ENCODE measurements at places on chromosomes 12 and 14.

DNA sequence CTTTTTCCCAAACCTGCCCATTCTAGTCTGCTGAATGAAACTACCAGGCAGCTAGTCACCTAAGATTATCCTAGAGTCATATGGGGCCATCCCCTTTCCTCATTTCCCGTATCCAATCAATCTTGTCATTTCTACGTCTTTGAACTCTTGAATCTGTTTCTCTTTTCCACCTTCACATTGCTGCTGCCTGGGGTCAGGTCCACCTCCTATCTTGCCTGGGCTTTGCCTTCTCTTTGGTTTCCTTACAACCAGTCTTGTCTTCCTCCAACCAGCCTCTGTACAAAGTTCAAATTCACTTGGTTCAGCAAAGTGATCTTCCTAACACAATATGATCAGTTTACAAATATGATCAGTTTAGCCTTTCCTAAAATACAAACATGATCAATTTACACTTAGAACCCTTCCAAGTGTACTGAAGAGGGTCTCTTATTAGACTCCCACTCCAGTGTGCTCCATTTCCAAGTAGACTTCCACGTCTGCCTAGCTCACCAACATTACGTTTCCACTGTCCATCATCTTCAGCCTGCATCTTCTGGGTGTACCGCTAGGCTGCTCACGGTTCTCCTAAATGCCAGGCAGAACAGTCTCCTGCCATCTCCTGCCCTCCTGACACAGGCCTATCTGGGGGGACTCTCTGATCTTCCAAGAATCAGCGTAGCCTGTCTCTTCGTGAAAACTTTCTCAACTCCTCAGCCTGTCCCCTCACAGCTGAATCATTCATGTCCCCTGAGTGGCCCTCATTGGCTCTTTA lies 4.1 kb upstream of the ACVR1B start:
- no peak for DNase-seq
- peaks cover 3% of the 10 kb centered on the region for H3K36me3 ChIP-seq
- H3K4me3 ChIP-seq = no peak overlapping the region
- peaks cover 7% of the 10 kb centered on the region for H3K4me1 ChIP-seq
- no peak overlapping the region for H3K27ac ChIP-seq

DNA sequence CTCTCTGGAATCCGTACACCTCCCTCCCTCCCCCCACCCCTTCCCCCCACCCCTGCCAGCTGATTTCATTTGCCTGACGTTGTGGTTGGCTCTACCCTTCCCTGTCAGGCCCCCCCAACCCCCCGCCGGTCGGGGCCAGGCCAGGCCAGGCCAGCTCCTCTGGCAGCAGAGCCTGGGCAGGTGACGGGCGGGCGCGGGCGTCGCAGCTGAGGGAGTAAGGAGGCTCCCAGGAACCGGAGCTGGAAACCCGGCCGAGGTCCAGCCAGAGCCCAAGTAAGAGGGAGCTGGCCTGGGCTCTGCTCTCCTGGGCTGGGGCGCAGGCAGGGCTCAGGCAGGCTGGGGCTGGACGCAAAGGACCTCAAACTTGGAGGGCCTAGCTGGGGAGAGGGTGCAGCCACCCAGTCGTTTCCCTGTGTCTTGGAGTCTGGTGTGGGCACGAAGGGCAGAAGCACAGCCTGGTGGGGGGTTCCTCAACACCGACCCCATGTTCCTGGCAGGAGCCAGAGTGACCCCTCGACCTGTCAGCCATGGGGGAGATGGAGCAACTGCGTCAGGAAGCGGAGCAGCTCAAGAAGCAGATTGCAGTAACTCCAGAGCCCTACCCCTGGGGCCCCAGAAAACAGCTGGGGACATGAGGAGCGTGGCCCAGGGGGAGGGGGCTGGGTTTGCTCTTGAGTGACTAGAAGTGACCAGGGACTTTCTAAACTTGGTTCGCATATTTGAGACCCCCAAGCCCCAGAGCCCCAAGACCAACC lies at the start of gene GNB3:
GNB3 (plus strand) TSS at position 165 of the 755 bp plus-strand sequence; CDS start at position 528, 363 bp downstream.
- no peak for DNase-seq
- no peaks in the 10 kb centered on the region for H3K4me1 ChIP-seq
- no peak within 1 kb of the TSS for H3K27ac ChIP-seq
- H3K4me3 ChIP-seq = no peak within 1 kb of the TSS
- H3K36me3 ChIP-seq = peaks cover 2% of the 10 kb centered on the region

- no peaks in the 10 kb centered on the region for H3K27me3 ChIP-seq
- no peak overlapping the region for H3K4me3 ChIP-seq
- H3K4me1 ChIP-seq = no peaks in the 10 kb centered on the region
- no peak overlapping the region for H3K27ac ChIP-seq
- DNase-seq = no peak
- H3K36me3 ChIP-seq = no peaks in the 10 kb centered on the region
Measured at GRCh38 chr14:72633551-72633950, 260.4 kb downstream of the DPF3 start.

GRCh38 chr14:53842938-53843337 lies 113.7 kb downstream of the BMP4 start:
- H3K27ac ChIP-seq = no peak overlapping the region
- no peak overlapping the region for H3K4me3 ChIP-seq
- no peaks in the 10 kb centered on the region for H3K27me3 ChIP-seq
- H3K36me3 ChIP-seq = no peaks in the 10 kb centered on the region
- H3K4me1 ChIP-seq = no peaks in the 10 kb centered on the region

- no peak overlapping the region for H3K4me3 ChIP-seq
- H3K36me3 ChIP-seq = no peaks in the 10 kb centered on the region
- no peaks in the 10 kb centered on the region for H3K27me3 ChIP-seq
- H3K27ac ChIP-seq = no peak overlapping the region
Measured at GRCh38 chr12:60174476-60174875, 578.6 kb downstream of the SLC16A7 start.

DNA sequence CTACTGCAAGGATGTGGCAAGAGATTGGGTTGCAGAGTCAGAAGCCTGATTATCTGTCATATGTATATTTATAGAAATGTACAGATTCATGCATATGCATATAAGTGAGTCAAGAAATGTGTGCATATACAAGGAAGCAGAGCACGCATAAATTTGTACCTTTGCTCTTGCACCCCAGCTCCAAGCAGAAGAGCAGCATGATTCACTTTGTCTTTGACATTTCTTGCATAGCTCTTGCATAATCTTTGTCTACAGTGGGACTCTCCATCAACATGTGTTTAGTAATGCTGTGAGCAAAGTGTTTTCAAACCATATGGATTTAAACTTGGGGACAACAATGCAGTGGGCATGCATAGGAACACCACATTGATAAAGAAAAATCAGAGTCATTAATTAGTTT lies 330.7 kb upstream of the DCN start:
- DNase-seq = no peak
- H3K4me3 ChIP-seq = no peak overlapping the region
- H3K27me3 ChIP-seq = peaks cover 14% of the 10 kb centered on the region
- no peaks in the 10 kb centered on the region for H3K36me3 ChIP-seq
- no peak overlapping the region for H3K27ac ChIP-seq

GRCh38 chr12:623172-623864 lies 39.9 kb downstream of the NINJ2 start:
- DNase-seq = no peak
- no peak overlapping the region for H3K4me3 ChIP-seq
- H3K4me1 ChIP-seq = peaks cover 35% of the 10 kb centered on the region
- no peaks in the 10 kb centered on the region for H3K27me3 ChIP-seq
- no peak overlapping the region for H3K27ac ChIP-seq
- H3K36me3 ChIP-seq = no peaks in the 10 kb centered on the region

- H3K4me1 ChIP-seq = no peaks in the 10 kb centered on the region
- H3K27ac ChIP-seq = no peak overlapping the region
- no peak overlapping the region for H3K4me3 ChIP-seq
- no peaks in the 10 kb centered on the region for H3K27me3 ChIP-seq
- H3K36me3 ChIP-seq = no peaks in the 10 kb centered on the region
Measured at GRCh38 chr12:104334581-104334980, 31.0 kb downstream of the EID3 start.

- no peak for DNase-seq
- H3K36me3 ChIP-seq = no peaks in the 10 kb centered on the region
- no peaks in the 10 kb centered on the region for H3K27me3 ChIP-seq
Measured at GRCh38 chr12:131340616-131341210, 370.2 kb upstream of the SFSWAP start.

- DNase-seq = no peak
- no peaks in the 10 kb centered on the region for H3K36me3 ChIP-seq
Measured at GRCh38 chr14:100281286-100282082, 24.8 kb downstream of the SLC25A29 start.

DNA sequence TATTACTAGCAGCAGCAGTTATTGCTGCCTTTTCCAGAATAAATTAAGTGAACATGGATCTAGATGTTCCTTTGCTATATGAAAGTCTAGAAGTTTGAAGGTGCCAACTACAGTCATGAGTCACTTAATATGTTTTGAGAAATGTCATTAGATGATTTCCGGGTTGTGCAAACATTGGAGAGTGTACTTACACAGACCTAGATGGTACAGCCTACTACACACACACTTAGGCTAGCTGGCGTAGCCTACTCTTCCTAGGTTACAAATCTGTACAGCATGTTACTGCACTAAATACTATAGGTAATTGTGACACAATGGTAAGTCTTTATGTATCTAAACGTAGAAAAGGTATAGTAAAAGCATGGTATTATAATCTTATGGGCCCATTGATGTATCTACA lies 368.1 kb downstream of the PDZRN4 start:
- H3K36me3 ChIP-seq = no peaks in the 10 kb centered on the region
- no peak for DNase-seq
- no peaks in the 10 kb centered on the region for H3K4me1 ChIP-seq
- no peak overlapping the region for H3K27ac ChIP-seq
- H3K4me3 ChIP-seq = no peak overlapping the region

DNA sequence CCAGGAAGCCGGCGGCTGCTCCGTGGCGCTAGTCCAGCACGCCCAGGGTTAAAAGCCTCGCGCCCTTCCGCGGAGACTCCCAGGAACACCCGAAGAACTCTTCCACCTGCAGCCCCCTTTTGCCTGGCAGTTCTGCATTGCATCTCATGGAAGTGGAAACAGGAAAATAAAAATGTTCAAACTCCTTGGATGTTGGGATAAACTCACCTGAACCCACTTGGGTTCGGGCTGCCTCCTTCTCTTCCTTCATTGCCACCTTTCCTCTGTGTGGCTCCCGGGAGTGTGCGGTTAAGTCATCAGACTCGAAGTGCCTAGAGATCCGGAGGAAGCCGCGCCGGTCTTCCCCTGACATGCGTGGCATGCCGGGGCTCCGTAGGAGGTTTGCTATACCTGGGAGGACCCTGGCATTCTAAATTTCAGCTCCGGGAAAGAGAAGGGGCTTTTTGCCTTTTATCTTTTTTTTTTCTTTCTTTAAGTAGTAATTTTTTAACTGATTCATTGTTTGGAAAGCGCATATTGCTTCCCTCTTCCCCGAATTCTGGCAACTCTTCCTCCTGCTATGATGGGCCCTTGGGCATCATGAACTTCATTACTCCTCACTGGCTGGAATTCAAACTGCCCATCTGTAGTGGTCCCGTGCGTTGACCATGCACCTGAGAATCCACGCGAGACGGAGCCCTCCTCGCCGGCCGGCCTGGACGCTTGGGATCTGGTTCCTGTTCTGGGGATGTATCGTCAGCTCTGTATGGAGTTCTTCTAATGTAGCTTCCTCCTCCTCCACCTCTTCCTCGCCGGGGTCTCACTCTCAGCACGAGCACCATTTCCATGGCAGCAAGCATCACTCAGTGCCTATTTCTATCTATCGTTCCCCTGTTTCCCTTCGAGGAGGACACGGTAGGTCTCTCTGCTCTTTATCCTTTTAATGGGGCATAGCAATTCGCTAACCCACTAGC lies 931.4 kb downstream of the DIO2 start:
- H3K4me3 ChIP-seq = no peak overlapping the region
- peaks cover 2% of the 10 kb centered on the region for H3K4me1 ChIP-seq
- H3K36me3 ChIP-seq = no peaks in the 10 kb centered on the region
- H3K27ac ChIP-seq = no peak overlapping the region

DNA sequence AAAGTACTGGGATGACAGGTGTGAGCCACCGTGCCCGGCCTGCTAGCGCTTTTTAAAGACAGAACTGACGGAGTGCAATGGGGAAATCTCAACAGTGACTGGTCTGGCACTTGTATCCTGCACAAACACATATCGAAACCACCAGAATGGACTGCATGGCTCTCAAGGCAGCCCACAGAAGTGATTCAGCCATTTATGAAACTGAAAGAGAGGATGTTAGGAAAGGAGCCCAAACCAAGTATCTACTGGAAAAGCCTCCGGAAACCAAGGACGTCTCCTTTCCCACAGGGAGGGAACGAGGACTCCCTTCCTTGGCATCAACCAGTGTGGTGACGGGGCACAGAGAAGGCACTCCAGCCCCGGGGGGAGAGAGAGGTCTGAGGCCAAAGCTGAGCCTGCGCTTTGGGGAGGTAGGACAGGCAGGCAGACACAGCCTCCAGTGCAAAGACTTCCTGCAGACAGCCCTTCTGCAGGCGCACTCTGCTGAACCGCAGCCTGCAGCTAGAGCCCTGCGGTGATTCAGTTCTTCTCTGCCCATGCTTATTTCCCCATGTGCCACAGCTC lies 16.5 kb downstream of the SLC15A4 start:
- no peaks in the 10 kb centered on the region for H3K27me3 ChIP-seq
- DNase-seq = no peak
- no peak overlapping the region for H3K4me3 ChIP-seq
- H3K4me1 ChIP-seq = peaks cover 21% of the 10 kb centered on the region
- peaks cover 75% of the 10 kb centered on the region for H3K36me3 ChIP-seq

- no peaks in the 10 kb centered on the region for H3K36me3 ChIP-seq
- peaks cover 55% of the 10 kb centered on the region for H3K27me3 ChIP-seq
- DNase-seq = no peak
- no peak overlapping the region for H3K27ac ChIP-seq
- no peaks in the 10 kb centered on the region for H3K4me1 ChIP-seq
Measured at GRCh38 chr14:96670391-96670790, 126.8 kb upstream of the VRK1 start.

- no peak overlapping the region for H3K4me3 ChIP-seq
- peaks cover 14% of the 10 kb centered on the region for H3K27me3 ChIP-seq
- H3K36me3 ChIP-seq = no peaks in the 10 kb centered on the region
- no peak overlapping the region for H3K27ac ChIP-seq
Measured at GRCh38 chr12:4417455-4417854, 28.2 kb downstream of the FGF6 start.

DNA sequence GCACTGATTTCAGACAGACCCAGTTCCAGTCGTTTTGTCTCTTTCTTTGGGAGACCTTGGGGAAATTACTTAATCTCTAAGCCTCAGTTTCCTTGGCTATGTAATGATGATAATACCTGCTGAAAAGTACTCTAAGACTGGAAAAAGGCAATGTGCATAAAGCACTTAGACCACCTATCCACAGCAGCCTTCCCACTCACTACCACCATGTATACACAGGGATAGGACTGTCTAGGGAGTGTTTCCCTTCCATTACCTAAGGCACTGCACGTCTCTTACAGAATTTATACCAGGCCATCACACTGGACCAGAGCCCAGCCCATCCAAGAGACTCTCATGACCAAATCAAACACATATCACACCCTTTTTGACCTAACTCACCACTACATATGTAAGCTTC lies 6.3 kb downstream of the RPS29 start:
- DNase-seq = no peak
- peaks cover 75% of the 10 kb centered on the region for H3K4me1 ChIP-seq
- H3K27me3 ChIP-seq = no peaks in the 10 kb centered on the region
- H3K4me3 ChIP-seq = no peak overlapping the region
- peaks cover 67% of the 10 kb centered on the region for H3K36me3 ChIP-seq
